ENCODE measurements at places on chromosomes 5 and 9.
A peak's percentile ranks its signal among the peaks of the same experiment; 100 is the strongest.

DNA sequence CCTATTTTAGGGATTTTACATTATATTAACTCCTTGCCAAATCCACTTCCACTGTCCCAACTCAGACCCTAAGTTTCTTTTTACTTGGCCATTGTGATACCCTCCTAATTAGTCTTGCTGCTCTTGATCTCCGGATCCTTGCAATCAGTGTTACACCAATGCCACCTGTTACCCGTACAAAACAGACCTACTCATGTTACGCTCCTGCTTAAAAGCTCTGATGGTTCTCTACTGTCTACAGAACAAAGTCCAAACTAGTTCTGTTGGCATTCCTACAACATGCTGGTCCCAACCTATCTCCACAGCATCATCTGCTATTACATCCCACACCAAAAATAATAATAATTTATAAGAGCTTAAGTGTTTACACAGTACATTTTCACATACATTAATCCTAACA is 9.8 kb downstream of the ECPAS start:
- no peak for DNase-seq

GRCh38 chr9:126293522-126293889 is 33.1 kb upstream of the MVB12B start:
- DNase-seq, result no peak

- DNase-seq, result no peak
These were observed 574.3 kb downstream of the PDE4D start for GRCh38 chr5:59319250-59319649.

GRCh38 chr5:150593593-150593992 is 46.9 kb upstream of the SYNPO start:
- no peak for DNase-seq

- DNase-seq, result no peak
These were observed 416.4 kb downstream of the TLE4 start for GRCh38 chr9:79988126-79988525.

DNA sequence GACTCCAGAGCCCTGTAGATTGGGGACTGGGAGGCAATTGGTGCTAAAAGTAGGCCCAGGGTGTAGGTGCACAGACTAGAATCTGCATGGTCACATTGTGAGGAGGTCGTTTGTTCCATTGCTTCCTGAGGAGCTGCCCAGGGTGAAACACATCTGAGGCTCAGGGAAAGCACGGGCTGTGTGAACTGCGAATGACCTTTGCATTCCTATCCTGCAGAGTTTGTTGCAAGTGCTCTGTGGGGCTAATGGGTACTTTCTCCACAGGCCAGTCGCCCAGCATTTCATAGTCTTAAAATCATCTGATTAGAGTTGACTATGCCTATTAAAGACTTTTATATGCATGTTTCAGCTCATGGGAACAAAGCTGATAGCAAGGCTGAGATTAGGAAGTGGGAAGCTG is 14.4 kb upstream of the SLC46A2 start:
- DNase-seq, result no peak

DNA sequence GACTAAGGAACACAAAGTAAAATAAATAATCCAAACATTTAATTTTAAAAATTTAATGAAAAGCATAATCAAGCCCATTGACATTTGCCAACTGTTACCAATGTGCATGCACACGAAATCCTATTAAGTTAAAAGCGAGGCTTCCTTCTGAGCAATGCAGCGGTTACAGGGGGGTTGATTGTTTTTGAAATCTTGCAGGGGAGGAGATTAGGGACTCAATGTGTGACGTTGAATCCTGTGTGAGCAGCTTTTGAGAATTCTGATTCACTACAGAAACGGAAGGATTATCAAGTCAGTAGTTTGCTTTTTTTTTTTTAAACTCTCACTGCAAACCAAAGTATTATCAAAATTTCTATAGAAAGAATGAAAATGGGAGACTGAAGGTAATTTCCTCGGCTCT is 109.5 kb downstream of the PRKACG start:
- no peak for DNase-seq

DNA sequence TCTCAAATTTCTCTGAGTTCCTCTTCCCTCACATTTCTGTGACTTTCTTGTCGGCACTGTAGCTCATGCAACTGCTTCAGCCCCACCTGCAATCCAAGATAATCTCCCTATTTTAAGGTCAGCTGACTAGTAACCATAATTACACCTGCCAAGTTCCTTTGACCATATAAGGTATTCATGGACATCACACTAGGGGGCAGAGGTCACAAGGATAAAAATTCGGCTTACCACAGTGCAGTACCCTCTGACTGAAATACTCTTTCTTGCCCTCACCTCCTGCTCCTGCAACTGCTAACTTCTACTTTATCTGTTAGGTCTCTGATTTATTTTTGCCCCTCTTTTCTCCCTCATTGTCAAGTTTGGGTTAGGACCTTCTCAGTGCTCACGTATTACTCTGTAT is 144.2 kb downstream of the GDNF start:
- DNase-seq, result no peak

- DNase-seq, result no peak
These were observed 14.4 kb upstream of the PHF19 start for GRCh38 chr9:120891245-120891883.

GRCh38 chr9:124839612-124840299 is 13.5 kb upstream of the WDR38 start:
- no peak for DNase-seq

- DNase-seq, result no peak
These were observed 219.9 kb upstream of the NREP start for GRCh38 chr5:111976705-111977435.

DNA sequence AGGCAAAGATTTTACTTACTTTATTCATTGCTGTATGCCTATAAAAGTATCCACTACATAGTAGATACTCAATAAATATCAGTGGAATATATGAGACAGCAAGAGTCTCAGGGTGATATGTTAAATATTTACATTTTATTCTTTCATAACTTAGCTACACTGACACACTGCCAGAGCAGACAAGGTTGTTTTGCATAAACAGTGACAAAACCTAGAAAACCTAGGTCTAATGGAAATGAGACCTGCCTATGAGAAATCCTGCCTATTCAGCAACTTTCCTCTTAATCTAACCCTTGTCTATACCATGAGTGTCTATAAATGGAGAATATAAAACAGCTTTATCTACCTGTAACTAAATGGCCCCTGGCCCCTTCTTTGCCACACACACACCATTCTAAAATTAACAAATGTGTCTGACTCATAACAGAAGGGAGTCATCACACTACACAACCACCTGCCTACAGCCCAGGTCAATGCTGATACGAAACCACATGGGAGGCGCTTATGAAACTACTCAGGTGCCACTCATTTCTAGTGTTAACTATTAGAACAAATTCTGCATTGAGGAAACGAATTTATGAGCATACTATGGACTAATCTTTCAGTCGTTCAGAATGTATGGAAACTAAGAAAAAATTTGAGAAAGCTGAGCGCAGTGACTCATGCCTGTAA is 60.3 kb downstream of the UBAP2 start:
- no peak for DNase-seq

DNA sequence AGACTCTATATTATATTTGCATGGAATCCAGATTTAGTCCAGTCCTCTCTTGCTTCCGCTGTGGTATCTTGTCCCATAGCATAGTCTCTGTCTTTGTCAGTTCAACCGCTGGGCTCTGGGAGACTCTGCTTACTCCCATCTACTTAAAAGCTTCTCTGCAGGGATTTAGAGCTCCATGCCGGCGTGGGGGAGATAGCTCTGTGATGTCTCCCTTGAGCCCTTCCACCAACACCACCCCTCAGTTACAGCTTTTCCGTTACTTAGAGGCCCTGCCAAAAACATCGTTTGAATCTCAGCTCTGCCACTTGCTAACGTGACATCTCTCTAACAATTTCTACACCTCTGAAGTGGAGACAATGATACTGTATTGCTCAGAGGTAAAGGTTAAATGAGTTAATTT is 306.1 kb upstream of the ZNF608 start:
- DNase-seq, result no peak

DNA sequence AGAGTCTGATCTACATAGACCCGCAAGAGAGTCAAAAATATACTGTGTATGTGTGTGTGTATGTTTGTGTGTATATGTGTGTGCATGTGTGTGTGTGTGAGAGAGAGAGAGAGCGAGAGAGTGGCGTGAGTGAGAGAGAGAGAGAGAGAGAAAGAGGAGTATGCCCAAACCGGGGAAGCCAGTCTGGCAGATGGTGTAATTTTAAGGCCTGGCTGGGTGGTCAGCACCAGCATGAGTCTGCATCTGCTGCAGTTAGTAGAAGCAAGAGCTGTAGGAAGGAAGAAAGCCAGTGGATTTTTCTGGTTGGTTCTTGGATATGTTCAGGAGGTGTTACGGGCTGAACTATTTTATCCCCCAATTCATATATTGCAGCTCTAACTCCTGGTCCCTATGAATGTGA is 75.2 kb downstream of the ACTBL2 start:
- DNase-seq, result peak; percentile 62

DNA sequence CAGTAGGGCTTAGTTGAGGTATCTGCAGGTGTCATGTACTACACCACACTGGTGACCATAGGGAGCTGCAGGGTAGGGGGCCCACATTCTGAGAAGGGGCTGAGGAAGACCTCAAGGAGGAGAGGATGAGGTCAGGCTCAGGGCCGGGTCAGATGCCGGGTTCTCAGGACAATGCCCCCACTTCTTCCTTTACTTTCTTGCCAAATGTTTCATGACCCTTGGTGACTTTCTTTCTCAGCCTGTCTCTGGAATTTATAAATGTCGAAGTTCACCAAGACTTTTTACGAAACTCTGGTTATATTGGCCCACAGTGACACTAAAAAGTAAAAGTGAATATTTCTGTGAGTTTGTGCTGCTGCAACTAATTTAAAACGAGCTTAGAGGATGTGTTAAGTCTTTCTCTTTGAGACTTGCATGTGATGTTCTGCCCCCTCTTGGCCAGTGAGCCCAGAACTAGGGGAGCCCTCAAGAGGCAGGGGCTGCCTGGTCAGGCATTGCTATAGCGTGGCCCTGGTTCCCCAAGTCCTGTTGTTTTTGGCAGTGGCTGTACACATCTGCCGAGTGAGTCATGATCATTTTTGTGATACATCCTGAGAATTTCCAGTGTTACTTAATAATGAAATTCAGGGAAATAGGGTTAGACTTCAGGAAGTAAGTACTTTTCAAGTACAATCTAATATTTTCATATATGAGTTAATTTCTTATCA is 11.2 kb downstream of the ACO1 start:
- no peak for DNase-seq

- DNase-seq, result no peak
These were observed 7.7 kb downstream of the EHMT1 start for GRCh38 chr9:137626464-137626863.

- DNase-seq, result no peak
These were observed 393.5 kb downstream of the DIRAS2 start for GRCh38 chr9:90249094-90249493.

- DNase-seq, result no peak
These were observed 342.2 kb upstream of the RFX3 start for GRCh38 chr9:3868012-3868411.

GRCh38 chr5:91110686-91111085 is 272.4 kb downstream of the ARRDC3 start:
- DNase-seq, result no peak

- DNase-seq, result no peak
These were observed 145.5 kb upstream of the SLC24A2 start for GRCh38 chr9:19934301-19934871.

DNA sequence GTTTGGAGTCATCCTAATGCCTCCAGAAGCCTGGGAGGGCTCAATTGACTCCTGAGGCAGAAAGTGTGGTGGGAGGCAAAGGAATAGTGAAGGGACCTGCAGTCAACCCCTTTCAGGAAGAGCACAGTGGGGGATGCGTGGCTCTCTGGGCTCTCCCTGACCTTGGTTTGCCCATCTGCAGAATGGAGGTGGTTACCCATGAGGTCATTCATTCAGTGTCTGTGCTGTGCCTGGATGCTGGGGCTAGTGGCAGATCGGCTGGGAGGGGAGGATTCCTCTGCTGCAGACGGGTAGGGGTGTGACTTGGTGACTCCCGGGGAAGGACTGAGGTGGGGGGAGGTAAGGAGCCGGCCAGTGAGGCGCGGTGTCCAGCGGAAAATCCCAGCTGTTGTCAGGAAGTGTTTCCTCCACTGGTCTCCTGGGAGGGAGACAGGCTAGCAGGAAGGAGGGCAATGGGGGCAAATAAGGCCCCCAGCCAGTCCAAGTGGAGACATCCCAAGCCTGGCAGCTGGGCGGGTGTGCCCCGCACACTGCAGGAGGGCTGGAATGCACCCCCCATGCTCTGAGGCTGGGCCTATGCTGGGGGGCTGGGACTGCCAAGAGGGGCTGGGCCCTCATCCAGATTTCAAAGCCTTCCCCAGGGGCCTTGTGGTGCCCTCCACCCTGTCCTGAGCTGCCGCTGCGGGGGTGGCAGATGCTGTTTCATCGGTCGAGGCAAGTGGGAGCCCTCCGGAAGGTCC is 10.9 kb downstream of the CXXC5 start:
- DNase-seq, result peak; percentile 48

GRCh38 chr5:155309021-155309746 is 295.6 kb downstream of the KIF4B start:
- DNase-seq, result no peak

- no peak for DNase-seq
These were observed 176.9 kb downstream of the RGS3 start for GRCh38 chr9:113640418-113640817.

DNA sequence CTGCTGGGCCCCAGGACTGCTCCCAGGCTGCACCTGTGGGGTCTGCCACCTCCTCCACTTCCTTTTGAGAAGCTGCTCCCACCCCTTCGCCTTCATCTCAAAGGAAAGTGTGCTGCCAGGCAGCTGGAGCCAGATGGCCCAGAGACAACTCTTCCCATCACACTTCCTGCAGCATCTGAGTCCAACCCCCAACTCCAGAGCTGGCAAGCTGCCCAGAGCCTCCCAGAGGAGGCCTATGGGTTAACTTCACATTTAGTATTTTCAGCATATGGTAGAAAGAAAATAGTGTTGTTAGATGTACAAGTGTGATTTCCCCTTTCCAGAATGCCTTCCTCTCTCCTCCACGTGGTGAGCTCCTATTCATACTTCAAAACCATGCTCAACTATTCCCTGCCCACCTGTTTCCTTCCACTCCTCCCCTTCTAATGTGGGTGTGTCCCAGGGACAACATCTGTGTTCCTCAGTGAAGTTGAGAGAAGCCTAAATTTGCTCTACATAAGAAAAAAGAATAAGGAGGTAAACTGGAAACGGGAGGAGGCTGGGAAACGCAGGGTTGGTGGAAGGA is 38.6 kb upstream of the KCNMB1 start:
- no peak for DNase-seq

- no peak for DNase-seq
These were observed 204.7 kb downstream of the TTLL11 start for GRCh38 chr9:121888438-121888775.

DNA sequence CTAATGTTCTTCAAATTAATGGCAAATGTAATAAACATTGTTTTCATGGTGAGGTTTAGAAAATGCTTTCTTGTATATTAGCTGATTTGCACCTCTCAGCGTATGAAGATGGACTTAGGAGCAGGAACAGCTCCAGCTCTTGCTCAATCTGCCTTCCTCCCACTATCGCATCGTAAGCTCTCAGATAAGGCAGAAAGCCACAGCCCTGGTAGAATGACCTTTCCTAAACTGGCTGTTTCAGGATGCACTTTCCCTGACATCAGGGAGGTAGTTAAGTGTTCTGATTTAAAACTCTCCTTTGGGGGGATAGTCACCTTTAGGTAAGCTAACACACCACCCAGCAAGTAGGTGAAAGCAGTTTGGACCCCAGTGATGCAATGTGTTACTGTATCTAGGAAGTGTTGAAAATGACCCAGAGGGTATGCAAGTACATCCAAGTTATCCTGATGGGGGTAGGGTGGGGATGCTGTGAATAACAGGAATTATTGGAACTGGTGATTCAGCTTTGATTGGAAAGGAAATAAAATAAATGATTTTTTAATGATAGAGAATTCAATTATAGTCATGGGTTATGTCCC is 72.3 kb downstream of the LMNB1 start:
- DNase-seq, result no peak

Data from NCI-H446 (cell line).